T-cell (primary cell): ENCODE measurements at places on chromosomes 2 and 18.

DNA sequence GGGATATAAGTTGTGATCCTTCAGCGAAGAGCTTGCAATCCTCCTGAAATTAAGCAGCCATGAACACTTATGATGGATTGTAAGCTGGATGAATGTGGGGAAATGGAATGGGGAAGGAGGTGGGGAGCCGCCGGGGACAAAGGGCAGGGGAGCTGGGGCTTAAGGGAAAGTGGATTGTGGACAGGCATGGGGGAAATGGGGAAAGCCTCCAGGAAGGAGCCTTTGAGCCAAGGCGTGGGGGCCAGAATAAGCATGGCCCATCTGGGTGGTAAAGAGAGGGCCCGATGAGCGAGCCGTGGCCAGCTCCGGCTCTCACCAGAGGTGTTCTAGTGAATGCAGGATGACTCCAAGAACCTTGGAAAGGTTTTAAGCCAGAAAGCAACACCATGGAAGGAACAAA lies 124.0 kb downstream of the SMAD7 start:
- DNase-seq = no peak
- H3K4me3 ChIP-seq = no peak overlapping the region
- H3K36me3 ChIP-seq = no peaks in the 10 kb centered on the region
- H3K27ac ChIP-seq = no peak overlapping the region
- no peaks in the 10 kb centered on the region for H3K27me3 ChIP-seq
- peaks cover 44% of the 10 kb centered on the region for H3K4me1 ChIP-seq

DNA sequence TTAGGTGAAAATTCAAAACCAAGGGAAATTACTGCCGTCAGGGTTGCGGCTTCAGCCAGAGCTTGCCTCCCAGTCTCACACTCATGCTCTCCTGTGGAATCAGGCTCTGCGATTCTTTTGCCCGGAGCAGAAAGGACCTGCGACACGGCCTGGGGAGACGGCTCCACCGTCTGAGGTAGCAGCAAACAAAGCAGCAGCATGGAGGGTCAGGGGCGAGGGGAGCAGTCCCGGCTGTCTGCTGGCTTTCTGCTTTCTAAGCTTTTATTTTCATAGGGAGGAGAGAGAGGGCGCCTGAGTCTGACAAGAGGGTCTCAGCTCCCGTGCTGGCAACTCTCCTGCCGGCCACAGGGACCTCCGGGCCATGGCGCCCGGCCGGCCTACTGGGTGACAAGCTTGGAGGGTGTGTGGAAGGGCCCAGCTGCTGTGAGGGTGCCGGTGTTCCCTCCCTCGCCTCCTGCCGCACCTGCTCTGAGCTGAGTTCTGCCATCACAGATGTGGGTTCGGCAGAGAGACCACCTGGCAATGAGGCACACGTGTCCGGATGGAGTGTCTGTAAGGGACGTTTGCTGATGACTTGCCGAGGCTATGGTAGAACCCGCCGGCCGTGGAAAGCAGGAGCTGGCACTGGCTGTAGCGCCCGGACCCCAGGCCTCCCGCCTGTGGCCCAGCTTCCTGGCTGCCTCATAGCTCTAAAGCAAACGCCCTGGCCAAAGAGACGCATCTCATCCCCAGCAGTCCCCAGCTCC lies 66.2 kb upstream of the CTDP1 start:
- H3K27me3 ChIP-seq = no peaks in the 10 kb centered on the region
- DNase-seq = no peak
- H3K27ac ChIP-seq = no peak overlapping the region

GRCh38 chr2:46481198-46482193 lies 2.1 kb downstream of the TMEM247 start:
- no peak for DNase-seq
- H3K27me3 ChIP-seq = no peaks in the 10 kb centered on the region
- no peak overlapping the region for H3K4me3 ChIP-seq
- H3K27ac ChIP-seq = no peak overlapping the region
- H3K36me3 ChIP-seq = no peaks in the 10 kb centered on the region

DNA sequence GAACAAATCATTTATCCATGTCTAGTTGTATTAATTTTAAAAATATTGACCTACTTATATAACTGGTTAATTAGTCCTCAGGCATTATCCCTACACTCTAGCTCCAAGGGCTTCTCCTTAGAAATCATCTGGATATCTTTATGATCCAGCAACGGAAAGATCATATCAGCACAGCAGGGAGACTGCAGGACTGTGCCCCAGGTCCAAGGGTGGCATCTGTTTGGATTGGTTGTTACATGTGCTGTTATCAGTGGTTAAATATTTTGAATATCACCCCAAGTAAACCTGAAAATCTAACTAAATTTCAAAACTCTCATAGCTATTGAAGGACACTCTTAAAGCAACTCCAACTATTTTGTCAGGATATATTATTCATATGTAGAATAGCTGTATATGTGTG lies 556.2 kb upstream of the ZEB2 start:
- DNase-seq = no peak
- H3K4me1 ChIP-seq = no peaks in the 10 kb centered on the region
- no peaks in the 10 kb centered on the region for H3K27me3 ChIP-seq
- no peak overlapping the region for H3K4me3 ChIP-seq

DNA sequence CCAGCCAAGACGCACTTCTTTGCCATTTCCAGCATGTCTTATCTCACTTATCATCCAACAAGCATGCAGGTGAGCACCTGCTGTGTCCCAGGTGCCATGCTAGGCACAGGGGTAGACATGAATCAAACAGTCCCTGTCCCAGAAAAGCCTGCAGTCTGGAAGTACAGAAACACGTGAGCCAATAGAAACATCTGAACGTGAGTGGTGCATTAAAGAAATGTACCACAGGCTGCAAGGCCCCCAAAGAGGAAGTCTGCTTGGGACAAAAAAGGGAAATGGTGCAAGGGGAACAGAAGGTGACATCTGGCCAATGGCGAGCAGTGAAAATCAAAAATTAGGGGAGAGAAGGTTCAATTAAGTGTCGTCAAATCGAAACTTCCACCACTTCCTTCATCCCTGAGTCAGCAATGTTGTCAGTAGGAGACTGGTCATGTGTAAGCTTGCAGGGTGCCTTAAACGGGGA lies 17.6 kb upstream of the TMEM247 start:
- no peaks in the 10 kb centered on the region for H3K27me3 ChIP-seq
- DNase-seq = no peak
- no peak overlapping the region for H3K27ac ChIP-seq
- H3K4me1 ChIP-seq = peaks cover 10% of the 10 kb centered on the region
- H3K36me3 ChIP-seq = no peaks in the 10 kb centered on the region

DNA sequence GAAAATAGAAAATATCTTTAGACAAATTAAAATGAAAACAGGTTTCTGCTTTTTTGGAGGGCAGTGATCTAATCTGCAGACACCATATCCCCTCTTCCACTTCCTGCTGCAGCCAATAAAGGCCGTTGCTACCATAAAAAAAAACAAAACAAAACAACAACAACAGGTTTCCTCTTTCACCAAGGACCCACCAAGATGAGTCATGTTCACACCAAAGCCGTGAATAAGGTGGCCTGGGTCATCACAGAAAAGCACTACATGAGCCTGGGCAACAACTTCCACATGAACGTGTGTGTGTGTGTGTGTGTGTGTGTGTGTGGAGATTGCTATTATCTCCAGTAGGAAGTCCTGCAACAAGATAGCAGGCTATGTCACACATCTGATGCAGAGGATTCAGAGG lies 24.8 kb upstream of the TFCP2L1 start:
- H3K4me1 ChIP-seq = no peaks in the 10 kb centered on the region
- no peak for DNase-seq
- H3K36me3 ChIP-seq = no peaks in the 10 kb centered on the region
- no peak overlapping the region for H3K4me3 ChIP-seq
- no peaks in the 10 kb centered on the region for H3K27me3 ChIP-seq
- H3K27ac ChIP-seq = no peak overlapping the region

DNA sequence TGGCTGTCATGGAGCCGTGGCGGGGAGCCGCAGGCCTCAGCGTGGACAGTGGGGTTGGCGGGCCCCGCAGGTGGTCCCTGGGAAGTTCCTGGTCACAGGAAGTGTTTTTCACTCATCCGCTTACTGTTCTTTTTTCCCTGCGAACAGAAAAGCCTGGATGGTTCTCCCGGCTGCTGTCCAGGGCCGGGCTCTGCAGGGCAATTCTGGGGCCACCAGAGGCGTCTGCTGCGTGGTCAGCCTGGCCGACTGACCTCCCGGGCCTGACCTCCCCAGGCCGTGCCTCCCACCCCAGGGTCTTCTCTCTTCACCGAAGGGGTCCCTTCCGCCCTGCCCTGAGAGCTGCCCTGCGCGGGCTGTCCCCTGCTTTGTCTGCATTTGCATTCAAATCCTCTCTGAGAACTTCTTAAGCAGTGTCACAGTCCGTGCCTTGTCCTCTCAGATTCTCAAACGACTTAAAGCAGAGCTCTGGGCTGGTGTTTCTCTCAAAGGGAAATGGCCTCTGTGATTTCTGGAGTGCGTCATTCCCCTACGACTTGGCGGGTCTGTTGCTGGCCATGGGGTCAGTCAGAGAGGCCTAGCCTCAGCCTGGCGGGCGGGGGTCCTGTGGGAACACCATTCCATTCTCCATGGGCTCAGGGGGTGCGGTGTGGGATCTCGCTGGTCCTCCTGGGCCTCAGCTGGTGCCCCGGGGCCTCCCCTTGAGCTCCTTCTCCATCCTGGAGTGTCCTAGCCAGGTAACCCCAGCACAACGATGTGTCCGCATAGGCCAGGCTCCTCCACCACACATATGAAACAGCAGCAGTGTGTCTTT lies 38.3 kb downstream of the KLHL29 start:
- no peak overlapping the region for H3K4me3 ChIP-seq
- no peak overlapping the region for H3K27ac ChIP-seq
- H3K4me1 ChIP-seq = no peaks in the 10 kb centered on the region

- no peak overlapping the region for H3K4me3 ChIP-seq
- no peak for DNase-seq
- H3K27me3 ChIP-seq = no peaks in the 10 kb centered on the region
- no peaks in the 10 kb centered on the region for H3K4me1 ChIP-seq
These were observed 167.5 kb downstream of the UPP2 start for GRCh38 chr2:158269143-158269542.

- H3K4me1 ChIP-seq = no peaks in the 10 kb centered on the region
- H3K36me3 ChIP-seq = no peaks in the 10 kb centered on the region
- no peak for DNase-seq
- no peak overlapping the region for H3K27ac ChIP-seq
- no peak overlapping the region for H3K4me3 ChIP-seq
These were observed 546.8 kb downstream of the TNS1 start for GRCh38 chr2:217456016-217456415.

GRCh38 chr2:1986166-1986565 lies 241.9 kb upstream of the PXDN start:
- peaks cover 6% of the 10 kb centered on the region for H3K27me3 ChIP-seq
- no peaks in the 10 kb centered on the region for H3K4me1 ChIP-seq
- no peak for DNase-seq
- H3K4me3 ChIP-seq = no peak overlapping the region
- H3K36me3 ChIP-seq = no peaks in the 10 kb centered on the region

- H3K4me3 ChIP-seq = no peak overlapping the region
- H3K27ac ChIP-seq = no peak overlapping the region
- H3K36me3 ChIP-seq = no peaks in the 10 kb centered on the region
- peaks cover 31% of the 10 kb centered on the region for H3K27me3 ChIP-seq
- H3K4me1 ChIP-seq = peaks cover 6% of the 10 kb centered on the region
These were observed 15.1 kb upstream of the KLHL30 start for GRCh38 chr2:238123218-238123971.
